HS-27A (cell line): ENCODE measurements at places on chromosomes 6 and 20.
A peak's percentile ranks its signal among the peaks of the same experiment; 100 is the strongest.

- no peak for DNase-seq
These were observed 52.1 kb downstream of the BCKDHB start for GRCh38 chr6:80158478-80158989.

- DNase-seq: peak; percentile 24
These were observed 33.7 kb downstream of the SLC9A8 start for GRCh38 chr20:49846206-49846807.

DNA sequence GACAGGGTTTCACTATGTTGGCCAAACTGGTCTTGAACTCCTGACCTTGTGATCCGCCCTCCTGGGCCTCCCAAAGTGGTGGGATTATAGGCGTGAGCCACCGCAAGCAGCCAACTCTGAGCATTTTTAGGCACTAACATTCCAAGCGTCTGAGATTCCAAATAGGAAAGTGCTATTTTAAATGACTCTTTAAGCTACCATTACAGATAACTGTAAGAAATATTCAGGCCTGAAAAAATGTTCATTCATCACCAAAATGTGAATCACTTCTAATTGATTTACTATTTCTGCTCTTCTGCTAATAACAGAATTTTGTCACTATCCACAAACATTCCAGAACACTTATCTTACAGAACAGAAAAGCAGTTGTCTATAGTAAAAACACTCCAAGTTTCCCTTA lies 106.5 kb downstream of the BACH2 start:
- DNase-seq: no peak

GRCh38 chr6:151630387-151630786 lies 136.6 kb downstream of the CCDC170 start:
- DNase-seq: no peak

DNA sequence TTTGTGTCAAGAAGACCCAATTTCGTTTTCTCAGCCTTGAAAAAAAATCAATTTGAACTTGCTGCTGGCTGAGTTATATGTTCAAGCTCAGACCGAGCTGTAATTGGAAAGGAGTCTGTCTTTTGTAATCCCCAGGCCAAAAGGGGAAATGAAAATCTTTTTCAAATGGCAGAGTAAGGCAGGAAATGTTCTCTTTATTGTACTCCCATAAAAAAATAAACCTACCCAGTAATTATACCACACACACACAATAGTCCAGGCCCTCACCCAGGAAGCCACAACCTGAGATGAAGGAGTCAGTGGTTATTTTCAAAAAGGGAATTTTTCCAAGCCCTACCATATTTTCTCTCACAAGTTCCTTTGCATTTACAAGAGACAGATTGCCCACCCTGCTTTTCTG lies 45.3 kb downstream of the CLIC5 start:
- no peak for DNase-seq

DNA sequence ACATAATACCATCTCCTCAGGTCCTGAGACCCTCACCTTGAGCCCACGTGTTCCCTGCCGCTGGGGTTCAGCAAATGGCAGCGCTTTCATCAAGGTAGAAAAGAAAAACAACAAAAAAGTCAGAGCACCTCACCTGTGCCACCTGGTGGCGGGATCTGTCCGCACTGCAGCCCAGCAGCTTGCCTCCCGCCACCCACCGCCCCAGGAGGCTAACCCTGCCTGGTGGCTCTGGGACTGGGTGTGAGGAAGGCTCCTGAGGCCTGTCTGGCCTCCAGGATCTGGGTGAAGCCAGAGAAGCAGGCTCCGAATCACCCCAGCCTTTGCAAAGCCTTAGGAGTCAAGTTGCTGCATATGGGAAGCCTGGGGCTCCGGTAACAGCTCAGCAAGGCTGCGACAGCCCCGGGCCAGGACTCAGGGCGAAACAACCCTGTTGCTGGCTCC lies 270.8 kb downstream of the BMP7 start:
- DNase-seq: no peak

DNA sequence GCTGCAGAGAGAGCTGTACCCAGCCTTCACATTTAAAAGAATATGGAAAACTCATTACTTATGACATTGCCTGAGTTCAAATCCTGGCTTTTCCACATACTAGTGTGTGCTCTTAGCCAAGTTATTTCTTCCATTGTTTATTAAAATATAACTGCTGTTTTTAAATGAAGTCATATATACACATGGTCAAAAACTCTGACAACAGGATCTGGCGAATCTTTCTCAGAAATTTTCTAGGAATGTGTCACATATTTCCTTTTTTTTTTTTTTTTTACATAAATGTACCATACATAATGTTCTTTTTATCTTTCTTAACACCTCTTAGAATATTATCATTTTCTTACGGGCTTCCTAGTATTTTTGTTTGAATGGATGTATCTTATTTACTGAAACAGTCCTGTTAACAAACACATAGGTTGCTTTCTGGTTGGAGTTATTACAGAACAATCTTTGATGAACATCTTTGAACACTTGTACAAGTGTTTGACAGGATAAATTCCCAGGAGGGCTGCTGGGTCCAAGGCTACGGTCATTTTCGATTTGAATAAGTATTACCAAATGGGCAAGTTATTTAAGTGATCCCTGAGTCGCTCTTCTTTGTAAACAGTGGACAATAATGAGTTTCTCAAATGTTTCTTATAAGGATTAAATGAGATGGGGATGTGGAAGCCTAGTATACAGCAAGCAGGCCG lies 1.6 kb upstream of the SNX9 start:
- DNase-seq: no peak

DNA sequence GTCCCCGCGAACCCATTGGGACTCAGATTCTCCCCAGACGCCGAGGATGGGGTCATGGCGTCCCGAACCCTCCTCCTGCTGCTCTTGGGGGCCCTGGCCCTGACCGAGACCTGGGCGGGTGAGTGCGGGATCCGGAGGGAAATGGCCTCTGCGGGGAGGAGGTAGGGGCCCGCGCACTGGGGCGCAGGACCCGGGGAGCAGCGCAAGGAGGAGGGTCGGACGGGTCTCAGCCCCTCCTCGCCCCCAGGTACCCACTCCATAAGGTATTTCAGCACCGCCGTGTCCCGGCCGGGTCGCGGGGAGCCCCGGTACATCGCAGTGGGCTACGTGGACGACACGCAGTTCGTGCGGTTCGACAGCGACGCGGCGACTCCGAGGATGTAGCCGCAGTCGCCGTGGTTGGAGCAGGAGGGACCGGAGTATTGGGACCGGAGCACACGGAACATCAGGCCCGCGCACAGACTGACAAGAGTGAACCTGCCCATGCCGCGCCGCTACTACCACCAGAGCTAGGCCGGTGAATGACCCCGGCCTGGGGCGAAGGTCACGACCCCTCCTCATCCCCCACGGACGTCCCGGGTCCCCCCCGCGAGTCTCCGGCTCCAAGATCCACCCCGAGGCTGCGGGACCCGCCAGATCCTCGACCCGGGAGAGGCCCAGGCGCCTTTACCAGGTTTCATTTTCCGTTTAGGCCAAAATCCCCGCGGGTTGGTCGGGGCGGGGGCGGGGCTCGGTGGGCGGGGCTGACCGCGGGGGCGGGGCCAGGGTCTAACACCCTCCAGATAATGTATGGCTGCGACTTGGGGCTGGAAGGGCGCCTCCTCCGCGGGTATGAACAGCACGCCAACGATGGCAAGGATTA lies 15.7 kb upstream of the HLA-A start:
- no peak for DNase-seq

- DNase-seq: no peak
These were observed at the start of gene GDAP1L1 for GRCh38 chr20:44247131-44247571. TSS of gene GDAP1L1 (plus strand) at chr20:44247308. CDS start at chr20:44247335, 27 bp downstream.

GRCh38 chr20:32823078-32823477 lies 3.3 kb downstream of the MAPRE1 start:
- DNase-seq: peak; percentile 34

DNA sequence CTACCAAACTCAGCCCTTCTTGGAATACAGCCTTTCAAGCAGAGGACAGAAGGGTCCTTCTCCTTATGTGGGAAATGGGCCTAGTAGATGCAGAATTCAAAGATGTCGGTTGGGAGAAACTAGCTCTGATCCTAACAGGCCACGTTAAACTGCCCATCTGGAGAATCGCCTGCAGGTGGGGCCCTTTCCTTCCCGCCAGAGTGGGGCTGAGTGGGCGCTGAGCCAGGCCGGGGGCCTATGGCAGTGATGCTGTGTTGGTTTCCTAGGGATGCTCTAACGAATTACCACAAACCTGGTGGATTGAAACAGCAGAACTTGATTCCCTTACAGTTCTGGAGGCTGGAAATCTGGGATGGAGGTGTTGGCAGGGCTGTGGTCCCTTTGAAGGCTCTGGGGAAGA lies 9.1 kb downstream of the MAPK13 start:
- DNase-seq: no peak

DNA sequence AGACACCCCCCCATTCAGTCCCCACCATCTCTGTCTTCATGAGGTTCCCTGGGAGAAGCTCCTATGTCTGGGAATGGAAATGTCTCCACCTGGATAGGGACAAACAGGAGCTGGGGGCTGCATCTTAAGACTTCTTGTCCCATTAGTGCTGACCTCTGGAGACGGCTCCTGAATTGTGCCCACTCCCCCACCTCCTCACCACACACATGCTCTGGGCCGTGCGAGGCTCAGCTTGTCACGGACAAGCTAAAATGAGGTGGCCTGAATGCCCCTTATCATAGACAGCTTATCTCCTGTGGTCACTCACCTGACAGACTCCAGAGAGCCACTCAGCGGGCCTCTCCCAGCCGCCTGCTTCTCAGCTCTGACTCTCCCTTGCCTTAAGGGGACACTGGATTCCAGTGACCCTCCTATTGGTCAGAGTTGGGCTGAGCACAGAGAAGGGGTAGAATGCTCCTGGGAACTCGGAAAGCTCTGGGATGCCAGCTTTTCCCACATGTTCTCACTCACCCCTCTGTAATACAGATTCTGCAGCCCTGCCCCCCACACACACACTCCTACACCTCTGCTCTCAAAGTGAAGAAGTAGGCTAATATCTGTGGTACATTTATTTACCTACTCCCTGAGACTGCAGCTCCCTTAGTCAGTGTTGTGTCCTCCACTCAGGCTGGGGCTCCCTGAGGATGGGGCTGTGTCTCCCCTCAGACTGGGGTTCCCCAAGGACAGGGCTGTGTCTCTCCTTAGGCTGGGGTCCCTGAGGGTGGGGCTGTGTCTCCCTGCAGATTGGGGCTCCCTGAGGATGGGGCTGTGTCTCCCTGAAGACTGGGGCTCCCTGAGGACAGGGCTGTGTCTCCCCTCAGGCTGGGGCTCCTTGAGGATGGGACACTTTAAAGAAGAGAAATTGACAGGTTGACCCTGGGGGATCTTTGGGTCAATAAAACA lies 167.5 kb downstream of the VEGFA start:
- no peak for DNase-seq

DNA sequence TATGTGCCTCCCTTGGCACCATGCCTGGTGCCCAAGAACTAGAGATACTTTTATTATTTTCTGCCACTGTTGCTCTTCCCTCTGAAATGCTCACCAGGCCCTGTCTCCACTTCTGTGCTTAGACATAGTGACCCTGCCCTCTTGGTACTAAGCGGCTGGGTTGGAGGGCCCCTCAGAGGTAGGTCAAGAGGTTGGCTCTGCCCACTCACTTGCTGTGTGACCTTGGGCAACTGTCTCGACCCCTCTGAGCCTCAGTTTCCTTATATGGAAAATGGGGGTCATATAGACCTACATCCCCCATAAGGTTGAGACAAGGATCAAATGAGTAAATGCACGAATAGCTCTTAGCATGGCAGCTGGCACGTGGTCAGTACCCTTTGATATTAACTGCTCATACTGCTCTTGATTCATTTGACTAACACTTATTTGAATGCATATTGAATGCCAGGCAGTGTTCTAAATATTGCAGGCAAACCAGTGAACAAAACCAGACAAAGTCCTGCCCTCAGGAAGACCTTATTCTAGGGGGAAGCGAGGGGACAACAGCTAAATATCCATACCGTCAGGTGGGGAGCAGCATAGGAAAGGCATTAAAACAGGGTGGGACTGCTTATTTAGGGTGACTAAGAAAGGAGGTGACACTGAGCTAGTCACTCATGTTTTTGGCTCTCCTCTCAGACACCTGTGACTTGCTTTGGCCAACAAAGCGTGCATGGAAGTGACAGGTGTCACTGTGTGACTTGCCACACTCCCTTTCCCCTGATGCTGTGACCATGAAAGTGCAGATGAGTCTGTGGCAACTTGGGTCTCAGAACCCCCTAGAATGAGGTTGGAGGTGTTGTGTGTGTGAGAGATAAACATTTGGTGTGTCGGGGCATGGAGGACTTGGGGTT lies 14.3 kb upstream of the SPO11 start:
- no peak for DNase-seq

DNA sequence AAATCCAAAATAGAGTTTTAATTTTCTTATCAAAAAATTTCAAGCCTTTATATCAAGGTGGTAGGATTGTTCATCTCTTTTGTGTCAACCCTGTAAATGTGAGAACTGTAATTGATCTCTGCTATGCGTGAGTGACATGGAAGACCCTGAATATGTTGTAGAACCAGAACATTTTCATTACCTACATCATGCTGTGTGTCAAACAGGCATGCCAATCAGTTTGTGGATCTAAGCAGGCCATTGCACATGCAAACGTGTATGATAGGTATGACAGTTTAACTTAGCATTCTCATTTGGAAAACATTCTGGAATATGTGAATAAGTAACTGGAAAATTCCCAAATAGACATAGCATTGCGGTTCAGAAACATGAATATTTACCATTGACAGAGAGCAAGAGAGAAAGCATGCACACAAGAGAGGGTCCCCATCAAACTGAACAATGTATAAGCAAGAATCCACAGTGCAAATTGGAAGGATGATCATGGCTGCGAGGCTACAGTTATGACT lies 641.6 kb upstream of the AGPAT4 start:
- no peak for DNase-seq

GRCh38 chr6:170162775-170163404 lies 128.0 kb downstream of the DLL1 start:
- no peak for DNase-seq
